Prostate gland (tissue), 2 donors: ENCODE measurements at places on chromosomes 3 and 15. TPM values are rescaled to one million over a fixed set of nuclear protein-coding genes. Genes with fewer than 3 reads are reported as not detected.

A4GNT gene
- total RNA-seq, result not detected

DNAJC19 gene
- total RNA-seq, result 38.1 TPM

BRPF1 gene
- total RNA-seq, result 14.2 TPM

DNA sequence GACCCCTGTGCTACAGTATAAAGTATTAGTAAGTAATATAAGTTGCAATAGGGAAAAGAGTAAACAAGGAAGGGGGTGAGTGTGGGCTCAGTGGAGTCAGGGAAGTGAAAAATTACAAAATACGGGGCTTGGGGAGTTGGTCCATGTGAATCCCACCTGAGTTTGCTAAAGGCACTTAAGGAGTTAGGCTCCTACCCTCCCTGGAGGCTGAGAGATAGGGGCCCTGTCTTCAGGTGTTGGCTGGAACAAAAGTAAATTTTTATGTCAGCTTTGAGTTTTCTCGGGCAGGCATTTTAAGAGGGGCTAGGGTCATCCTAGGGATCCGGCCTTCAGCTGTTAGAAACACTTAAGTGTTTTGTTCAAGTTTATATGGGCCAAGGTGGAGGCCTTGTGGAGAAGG is 8.2 kb downstream of the TRPC1 start:
- H3K27me3 ChIP-seq, result no peaks in the 10 kb centered on the region
- H3K36me3 ChIP-seq, result no peaks in the 10 kb centered on the region

DNA sequence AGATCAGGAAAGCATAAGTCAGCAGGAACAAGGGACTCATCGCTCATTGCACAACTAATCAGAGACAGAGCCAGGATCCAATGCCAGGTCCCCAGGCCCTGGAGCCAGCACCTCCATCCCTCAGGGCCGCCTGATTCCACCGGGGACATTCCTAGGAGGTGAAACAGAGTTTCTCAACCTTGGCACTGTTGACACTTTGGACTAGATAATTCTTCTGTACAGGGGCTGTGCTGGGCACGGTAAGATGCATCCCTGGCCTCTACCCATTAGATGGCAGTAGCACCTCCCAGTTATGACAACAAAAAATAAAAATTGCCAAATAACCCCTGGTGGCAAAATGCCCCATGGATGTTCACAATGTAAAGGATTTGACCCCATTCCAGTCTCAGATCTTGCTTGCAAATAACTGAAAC is 127.7 kb downstream of the MTHFS start:
- no peak overlapping the region for H3K4me3 ChIP-seq
- H3K36me3 ChIP-seq, result no peaks in the 10 kb centered on the region
- no peaks in the 10 kb centered on the region for H3K4me1 ChIP-seq
- H3K27ac ChIP-seq, result no peak overlapping the region
- no peak for DNase-seq
- no peaks in the 10 kb centered on the region for H3K27me3 ChIP-seq

GRCh38 chr3:85780806-85781205 is 822.0 kb downstream of the CADM2 start:
- H3K27me3 ChIP-seq, result no peaks in the 10 kb centered on the region
- H3K27ac ChIP-seq, result no peak overlapping the region
- no peak for DNase-seq
- no peak overlapping the region for H3K4me3 ChIP-seq
- no peaks in the 10 kb centered on the region for H3K4me1 ChIP-seq
